Activated CD8-positive, alpha-beta memory T cell treated with anti-CD3 and anti-CD28 coated beads, Interleukin-2, amount 10 ng/mL, durations not matched to agents 7 days and 5 days (primary cell): ENCODE measurements at places on chromosomes 4 and X.

DNA sequence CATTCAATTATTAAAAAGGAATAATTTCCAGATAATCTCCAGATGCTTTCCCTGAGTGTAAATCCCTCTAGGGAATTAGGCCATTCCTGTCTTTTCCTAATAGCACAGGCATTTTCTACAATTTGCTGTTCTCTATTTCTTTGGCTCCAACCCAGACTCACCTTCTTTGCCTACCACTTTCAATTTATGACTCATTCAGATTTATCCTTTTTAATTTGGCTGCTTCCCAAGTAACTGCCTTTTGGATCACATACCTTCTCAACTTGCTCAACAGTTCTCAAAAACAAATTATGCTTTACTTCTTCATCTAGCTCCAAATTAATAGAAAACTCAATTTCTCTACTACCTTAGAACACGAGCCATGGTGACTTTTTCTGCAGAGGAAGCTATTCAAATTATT, 1166.3 kb upstream of the PCDH7 start:
- no peak for DNase-seq

GRCh38 chr4:42672359-42673081, 15.6 kb upstream of the ATP8A1 start:
- no peak for DNase-seq

DNA sequence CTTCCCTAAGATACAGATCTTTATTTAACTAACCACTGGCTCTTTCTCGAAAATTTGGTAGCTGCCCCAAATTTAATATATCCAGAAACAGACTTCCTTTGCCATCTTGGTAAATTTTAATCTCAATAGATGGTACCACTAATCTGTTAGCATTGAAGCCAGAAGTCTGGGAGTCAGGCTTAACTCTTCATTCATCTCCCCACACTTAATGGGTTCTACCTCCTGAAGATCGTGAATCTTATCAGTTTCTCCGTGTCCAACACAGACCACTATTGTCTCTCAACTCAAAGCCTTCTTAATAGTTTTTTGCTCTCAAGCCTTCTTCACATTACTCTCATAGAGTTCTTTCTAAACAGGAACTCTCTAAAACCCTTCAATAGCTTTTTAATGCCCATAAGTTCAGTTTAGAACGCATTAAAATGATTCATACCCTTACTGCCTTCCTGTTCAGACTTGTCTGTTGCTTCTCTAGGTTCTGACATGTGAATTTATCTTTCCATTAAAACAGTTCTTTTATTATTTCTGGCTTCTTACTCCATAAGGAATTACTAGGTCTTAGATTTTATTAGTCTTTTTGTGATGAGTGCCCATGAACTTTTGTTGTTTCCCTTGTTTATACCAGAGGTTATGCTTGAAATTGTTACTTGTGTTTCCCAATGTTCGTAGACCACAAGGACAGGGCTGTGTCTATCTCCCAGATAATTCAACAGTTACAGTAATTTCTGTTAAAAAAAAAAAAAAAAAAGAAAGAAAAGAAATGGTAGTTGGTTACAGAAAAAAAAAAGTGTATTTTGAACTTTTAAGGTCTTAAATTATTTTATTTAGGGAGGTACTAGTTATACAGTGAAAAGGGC, 54.7 kb downstream of the SMARCAD1 start:
- no peak for DNase-seq

- DNase-seq, result no peak
Measured at GRCh38 chr4:34108391-34108790, 2135.9 kb downstream of the ARAP2 start.

GRCh38 chrX:133495464-133496391, 80.4 kb upstream of the GPC4 start:
- DNase-seq, result no peak

GRCh38 chr4:113708250-113708649, 53.3 kb downstream of the CAMK2D start:
- DNase-seq, result no peak

DNA sequence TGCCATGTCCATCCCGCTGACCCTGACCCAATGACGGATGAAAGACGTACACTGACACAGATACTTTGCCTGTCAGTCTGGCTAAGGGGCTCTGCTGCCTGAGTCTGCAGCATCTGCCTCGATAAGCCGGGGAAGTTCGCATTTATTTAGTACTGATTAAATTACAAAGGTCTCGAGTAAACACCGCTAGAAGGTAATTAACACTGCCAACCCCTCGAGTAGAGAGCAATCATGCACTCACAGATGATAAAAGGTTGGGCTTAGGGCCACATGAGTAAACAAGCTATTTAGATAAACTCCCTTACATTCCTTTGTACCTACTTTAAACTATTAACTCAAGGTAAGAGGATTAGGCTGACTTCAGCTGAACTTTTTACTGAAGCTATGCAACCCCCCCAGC, 16.0 kb upstream of the RBMXL3 start:
- no peak for DNase-seq
